ENCODE measurements at places on chromosomes 6 and 20.
A peak's percentile ranks its signal among the peaks of the same experiment; 100 is the strongest.

- DNase-seq, result no peak
Measured at GRCh38 chr6:90126839-90127238, 169.8 kb downstream of the BACH2 start.

DNA sequence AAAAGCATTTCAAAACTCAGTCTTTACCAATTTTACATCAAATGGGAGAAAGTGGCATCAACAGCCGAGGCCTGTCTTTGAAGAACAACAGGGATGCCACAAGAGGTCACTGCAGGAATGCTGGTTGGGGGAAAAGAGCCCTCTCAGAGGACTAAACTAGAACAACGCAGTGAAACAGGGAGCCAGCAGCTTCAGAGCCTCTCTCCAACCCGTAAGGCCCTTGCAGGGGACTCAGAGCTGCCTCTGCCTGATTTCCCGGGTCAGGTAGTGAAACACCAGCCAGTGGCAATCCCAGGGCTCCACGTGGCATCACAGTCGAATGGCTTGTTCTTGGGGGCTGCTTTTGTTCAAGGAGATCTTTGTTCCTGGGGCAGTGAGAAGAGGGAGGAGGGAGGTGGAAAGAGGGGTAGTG is 55.0 kb upstream of the KCNK16 start:
- peak; percentile 3 for DNase-seq

- no peak for DNase-seq
Measured at GRCh38 chr20:53829724-53830521, 236.3 kb upstream of the ZNF217 start.

- DNase-seq, result no peak
Measured at GRCh38 chr6:40476673-40477072, 110.5 kb downstream of the LRFN2 start.

DNA sequence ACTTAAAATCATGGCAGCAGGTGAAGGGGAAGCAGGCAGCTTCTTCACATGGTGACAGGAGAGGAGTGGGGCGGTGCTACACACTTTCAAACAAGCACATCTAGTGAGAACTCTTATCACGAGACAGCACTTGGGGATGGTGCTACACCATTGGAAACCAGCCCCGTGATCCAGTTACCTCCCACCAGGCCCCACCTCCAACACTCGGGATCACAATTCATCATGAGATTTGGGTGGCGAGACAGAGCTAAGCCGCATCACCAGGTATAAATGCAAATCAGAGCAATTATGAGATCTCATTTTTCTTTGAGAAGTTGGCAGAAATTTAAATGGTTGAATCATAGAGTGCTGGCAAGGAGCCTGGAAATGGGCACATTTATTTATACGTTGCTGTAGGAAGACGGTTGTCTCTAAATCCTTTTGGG is 31.4 kb downstream of the IGF2R start:
- no peak for DNase-seq

DNA sequence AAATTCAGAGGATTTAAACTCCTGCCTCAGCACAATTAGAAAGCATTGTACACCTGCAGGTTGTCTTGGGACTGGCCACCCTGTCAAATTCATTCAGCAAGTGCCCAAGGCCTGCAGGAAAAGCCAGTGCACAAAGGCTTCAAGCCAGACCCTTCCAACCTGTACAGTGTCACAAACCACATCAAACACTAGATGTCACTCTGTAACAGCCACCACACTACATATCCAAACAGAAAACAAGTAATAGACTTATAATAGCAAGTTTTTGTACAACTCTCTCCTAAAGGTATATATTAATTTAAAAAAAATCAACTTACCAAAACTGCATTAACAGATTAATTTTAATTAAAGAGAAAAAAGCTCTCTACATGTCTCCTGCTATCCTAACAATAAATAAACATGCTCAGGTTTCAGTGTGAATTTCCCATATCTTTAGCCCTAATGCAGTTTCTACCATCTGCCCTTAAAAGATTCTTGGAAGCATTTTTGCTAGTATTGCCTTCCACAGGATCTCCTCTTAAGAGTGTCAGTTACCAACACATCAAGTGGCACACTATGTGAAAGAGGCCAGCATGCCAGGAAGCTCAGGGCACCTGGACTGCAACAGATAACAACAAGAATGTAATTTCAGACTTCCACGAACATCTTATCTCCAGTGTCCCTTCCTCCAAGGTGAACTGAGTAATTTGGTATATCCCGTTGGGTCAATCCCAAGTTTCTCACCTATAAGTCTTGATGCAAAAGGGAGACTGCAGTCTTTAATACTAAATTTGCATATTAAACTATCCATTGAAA is 47.5 kb downstream of the RALGAPA2 start:
- peak; percentile 16 for DNase-seq

DNA sequence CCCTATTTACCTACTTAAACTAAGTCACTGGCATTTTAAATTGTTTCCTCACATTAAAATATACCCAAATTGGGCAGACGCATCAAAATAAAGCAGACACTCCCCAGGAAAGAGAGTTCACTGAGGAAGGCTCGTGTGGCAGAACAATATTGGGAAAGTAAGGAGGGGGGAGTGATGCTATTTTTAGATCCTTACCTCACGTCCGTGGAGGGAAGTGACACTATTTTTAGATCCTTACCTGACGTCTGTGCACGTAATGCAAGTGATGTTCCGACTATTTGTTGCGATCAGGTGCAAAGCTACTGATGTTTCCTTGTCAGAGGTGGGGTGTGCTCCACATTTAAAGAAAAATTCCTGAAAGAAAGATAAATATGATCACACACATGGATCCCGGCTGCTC is 699.2 kb upstream of the AGPAT4 start:
- no peak for DNase-seq

GRCh38 chr6:73800997-73801396 is 105.0 kb downstream of the CD109 start:
- DNase-seq, result no peak

DNA sequence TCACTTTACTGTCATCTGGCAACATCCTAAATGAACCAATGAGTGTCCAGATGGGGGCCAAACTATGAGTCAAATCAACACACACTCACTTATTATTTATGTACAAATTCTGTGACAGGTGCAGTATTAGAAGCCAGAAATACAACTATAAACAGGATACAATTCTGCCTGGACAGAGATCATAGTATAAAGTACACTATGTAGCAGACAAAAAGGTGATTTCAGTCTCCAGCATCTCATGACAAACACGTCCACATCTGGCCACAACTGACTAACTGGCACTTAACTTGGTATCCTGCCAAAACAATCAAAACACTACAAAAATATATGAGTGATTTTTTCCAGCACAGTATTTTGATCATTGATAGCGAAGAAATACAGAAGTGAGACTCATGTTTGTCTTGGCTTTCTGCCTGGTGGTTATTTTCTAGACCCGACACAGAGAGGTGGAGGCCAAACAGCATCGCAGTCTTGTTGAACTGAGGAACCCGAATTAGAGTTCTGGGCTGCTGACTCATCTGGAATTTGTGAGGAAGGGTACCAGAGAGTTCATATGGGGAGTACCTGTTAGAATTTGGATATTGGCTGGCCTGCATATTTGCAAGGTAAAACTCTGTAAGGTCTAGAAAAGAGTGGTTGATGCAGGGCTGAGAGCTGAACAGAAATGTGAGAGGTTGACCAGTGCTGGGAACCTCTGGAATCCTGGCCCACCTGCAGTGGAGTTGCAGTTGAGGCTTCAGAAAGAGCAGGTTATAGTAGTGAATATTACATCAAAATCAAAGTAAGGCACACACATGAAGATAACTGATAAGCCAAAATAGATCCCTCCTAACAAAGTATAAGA is 475.2 kb downstream of the PTPRT start:
- no peak for DNase-seq

GRCh38 chr6:34638834-34639736 is 57.5 kb downstream of the ILRUN start:
- no peak for DNase-seq

DNA sequence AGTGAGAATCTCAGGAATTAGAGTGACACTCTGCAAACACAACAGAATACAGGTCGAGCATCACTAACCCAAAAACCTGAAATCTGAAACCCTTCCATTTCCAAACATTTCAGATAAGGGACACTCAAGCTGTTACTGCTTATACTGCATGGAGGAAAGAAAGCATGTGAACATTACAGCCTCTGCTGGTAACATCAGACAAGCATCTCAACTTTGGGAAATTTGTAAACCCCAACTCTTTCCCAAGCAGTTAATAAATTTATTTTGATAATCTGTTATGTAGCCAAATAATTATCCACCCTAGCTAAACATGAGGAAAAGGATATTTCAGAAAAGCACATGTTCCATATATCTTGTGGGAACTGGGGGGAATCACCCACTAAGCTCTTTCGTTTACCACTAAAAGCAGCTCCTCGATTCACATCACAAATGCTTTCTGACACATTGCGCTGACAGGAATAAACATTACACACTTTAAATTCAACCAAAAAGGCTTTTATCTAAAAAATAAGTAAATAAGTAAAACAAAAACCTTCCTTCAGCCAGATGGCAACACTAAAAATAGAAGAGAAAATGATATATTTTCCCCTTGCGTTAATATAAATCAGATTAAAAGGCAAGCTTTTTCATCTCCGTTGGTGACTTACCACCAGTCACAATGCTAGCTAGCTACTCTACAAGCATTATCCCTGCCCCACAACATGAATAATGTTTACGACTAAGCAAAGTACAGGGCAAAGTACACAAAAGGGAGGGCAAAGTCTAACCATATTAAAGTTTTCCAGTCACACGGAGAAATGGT is 120.8 kb downstream of the MAP7 start:
- no peak for DNase-seq

DNA sequence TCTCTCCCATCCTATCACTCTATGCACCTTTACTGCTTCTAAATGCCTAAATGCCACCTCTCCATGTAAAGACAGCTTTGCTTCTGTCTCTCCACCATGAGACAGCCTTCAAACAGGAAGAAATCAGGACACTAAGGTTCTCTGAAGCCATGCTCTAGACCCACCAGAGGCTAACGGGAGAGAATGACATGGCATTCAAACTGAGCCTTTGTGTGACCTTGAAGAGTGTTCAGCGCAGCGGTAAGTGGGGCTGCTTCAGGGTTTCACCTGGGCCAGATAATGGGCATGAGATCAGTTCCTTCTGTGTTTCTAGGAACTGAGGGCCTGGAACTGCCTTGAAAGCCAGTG is 20.1 kb downstream of the FAM50B start:
- no peak for DNase-seq

DNA sequence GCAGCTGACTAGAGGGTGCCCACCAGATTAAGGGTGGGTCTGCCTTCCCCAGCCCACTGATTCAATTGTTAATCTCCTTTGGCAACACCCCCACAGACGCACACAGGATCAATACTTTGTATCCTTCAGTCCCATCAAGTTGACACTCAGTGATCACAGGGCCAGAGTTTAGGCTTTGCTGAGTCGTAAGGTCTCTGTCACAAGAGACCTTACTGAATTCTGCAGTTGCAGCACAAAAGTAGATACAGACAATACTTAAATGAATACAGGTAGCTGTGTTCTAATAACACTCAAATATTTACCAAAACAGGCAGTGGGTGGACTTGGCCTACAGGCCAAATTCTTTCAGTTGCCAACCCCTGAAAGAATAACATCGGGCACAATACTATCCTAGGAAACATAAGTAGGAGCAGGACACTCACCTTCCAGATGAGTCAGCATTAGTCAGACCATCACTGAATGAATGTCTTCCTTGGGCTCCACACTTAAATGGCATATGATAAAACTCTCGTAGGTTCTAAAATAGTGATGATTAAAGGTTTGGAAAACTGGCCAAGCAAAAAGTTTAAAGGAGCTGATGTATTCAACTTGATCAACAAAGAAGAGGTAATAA is 190.0 kb downstream of the UBE3D start:
- DNase-seq, result peak; percentile 82

GRCh38 chr6:148307405-148307804 is 35.2 kb upstream of the SASH1 start:
- no peak for DNase-seq

GRCh38 chr6:30880698-30881252 is 3.5 kb upstream of the DDR1 start:
- DNase-seq, result no peak

- no peak for DNase-seq
Measured at GRCh38 chr6:160464744-160465143, 116.6 kb downstream of the SLC22A3 start.

GRCh38 chr20:19275630-19276071 is 63.2 kb downstream of the SLC24A3 start:
- DNase-seq, result no peak

GRCh38 chr6:43809417-43810305 is 39.6 kb downstream of the VEGFA start:
- DNase-seq, result peak; percentile 57

GRCh38 chr6:138864343-138864890 is 68.5 kb downstream of the ECT2L start:
- DNase-seq, result no peak

GRCh38 chr6:72826744-72827438 is 205.0 kb downstream of the KCNQ5 start:
- peak; percentile 84 for DNase-seq

DNA sequence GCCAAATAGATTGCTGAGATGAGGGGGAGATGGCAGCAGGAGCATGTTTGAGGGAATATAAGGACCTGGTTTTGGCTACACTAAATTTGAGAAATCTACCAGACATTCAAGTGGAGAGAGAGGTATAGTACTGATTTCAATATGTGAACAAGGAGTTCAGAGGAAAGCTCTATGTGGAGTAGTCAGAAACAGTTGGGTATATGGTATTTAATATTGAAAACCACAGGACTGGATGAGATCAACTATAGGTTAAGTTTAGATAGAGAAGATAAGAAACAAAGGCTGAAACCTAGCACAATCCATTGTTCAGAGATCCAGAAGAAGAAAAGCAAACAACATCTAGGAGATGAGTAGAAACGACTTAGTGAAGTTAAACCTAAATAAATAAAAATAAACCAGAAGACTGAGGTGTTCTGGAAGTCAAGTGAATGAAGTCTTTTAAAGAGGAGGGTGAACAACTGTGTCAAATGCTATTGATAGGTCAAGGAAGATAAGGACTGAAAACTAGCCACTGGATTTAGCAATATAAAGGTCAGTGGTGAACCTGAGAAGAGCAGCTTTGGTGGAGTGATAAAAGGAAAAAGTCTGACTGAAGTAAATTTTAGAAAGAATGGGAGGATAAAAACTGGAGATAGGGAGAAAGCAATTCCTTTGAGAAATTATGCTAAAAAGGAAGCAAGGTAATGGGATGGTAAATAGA is 121.2 kb upstream of the RUNX2 start:
- no peak for DNase-seq

GRCh38 chr6:6905961-6906518 is 201.7 kb upstream of the RREB1 start:
- DNase-seq, result no peak

Measured in HFFc6 (cell line).